H7 (cell line): ENCODE measurements at places on chromosomes 11 and 22. TPM values are rescaled to one million over a fixed set of nuclear protein-coding genes. Genes with fewer than 3 reads are reported as not detected.
A peak's percentile ranks its signal among the peaks of the same experiment; 100 is the strongest.

DNA sequence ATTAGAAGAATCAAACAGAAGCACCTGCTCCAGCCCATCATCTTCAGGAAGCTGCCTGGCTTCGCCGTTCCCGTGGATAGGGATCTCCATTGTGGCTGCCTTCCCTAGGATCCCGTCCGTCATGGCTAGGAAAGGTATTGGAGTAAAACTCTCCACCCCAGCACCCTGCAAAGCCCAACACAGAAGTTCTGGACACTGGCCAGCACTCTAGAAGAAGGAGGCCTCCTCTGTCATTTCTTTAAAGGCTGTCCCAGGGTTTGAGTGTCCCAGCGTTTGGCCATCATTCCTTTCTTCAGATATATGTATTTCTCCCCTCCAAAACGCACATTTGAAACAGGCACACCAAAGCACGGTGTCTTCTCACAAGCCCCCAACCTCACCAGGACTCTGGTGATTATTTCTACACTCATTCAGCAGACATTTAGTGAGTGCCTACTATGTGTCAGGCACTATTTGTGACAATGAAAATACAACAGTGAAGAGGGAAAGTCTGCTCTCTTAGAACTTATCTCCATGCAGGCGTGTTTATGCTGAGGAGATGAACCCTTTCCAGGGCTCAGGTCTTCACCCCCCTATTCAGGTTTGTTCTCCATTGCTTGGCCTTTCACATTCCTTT lies 724 bp downstream of the ARFIP2 start:
- DNase-seq = no peak

DNA sequence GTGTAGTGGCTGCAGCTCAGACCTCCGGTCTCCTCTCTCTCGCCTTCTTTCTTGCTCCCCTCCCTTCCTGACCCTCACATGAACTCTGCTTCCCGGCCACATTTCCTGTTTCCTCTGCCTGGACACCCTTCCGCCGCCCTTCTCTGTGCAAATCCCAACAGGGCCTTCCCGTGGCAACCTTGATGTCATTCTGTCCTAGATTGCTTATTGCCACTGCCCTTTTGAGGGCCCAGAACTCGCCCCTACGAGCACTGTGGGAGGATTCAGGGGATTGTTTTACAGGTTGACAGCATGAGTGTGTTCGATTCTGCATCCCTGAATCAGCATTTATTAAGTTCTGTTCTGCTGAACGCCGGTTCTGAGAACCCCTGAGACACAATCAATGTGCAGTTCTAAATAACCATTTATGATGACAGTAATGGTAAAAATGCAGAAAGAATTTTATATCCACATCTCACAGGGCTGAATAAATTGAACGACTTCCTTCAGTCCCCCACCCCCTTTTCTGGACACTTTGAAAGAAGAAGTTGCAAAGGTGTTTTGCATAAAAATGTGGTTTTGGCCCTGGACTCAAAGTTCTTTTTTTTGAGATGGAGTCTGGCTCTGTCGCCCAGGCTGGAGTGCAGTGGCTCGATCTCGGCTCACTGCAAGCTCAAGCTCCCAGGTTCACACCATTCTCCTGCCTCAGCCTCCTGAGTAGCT lies 6.4 kb downstream of the BATF2 start:
- DNase-seq = peak; percentile 19

DNA sequence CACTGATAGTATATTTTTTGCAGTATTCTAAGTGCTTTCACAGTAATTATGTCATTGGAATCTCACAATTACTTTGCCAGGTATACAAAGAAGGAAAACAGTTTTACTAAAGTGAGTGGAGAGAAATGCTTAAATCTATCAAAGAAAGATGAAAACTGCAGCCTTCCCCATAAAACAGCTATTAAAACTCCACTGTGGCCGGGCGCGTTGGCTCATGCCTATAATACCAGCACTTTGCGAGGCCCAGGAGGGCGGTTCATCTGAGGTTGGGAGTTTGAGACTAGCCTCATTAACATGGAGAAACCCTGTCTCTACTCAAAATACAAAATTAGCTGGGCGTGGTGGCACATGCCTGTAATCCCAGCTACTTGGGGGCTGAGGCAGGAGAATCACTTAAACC lies 19.1 kb downstream of the OR51E1 start:
- DNase-seq = no peak

DNA sequence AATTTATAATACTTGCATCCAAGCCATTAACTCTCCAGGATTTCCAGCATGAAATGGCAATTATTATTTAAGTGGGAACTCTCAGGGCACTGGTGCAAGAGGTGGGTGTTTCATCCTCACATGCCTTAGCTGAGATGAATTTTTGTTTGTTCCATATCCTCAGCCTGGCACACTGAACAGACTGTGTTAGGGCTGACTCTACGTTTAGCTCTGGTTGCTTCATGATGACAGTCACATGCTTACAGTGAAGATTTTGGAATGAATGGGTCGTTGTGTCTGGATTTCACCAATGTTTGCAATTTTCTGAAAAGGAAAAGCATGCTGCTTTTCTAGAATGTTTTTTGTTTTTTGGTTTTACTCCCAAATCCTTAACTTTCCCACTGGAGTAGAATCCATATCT lies 246.6 kb downstream of the INSC start:
- no peak for DNase-seq

DNA sequence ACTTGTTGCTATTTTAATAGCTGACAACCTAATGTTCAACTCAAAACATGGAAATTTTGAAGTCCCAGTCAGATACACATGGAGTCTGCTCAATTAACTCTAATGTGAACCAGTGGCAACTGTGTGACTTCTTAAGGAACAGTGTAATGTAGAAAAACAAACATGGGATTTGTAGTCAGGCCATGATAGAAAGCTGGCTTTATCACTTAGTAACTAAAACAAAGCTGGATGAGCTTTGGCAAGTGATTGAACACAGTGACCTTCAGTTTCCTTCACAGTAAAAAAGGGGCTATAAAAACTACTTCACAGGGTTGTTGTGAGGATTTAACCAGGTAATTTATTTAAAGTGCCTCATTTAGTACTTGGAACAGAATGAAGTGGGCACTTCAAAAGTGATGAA lies 62.6 kb downstream of the PRCP start:
- DNase-seq = no peak

DNA sequence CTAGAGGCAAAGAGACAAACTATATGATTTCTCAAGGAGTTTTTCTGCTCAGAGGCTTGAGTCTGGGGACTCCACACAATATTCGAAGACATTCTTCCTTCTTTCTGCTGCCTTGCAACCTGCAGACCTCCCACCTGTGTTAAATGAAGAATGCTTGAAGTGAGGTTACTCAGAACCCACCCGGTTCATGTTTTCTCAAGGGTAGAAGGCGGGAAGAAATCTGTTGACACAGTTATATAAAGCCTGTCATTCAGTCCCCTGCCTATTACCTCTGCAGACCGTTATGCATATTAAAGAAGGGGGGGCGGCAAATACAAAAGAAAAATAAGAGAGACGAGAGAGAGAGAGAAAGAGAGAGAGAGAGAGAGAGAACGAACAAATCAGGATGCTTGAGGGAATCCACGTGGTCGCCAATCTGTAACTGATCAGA lies 2.2 kb upstream of the KMT2A start:
- DNase-seq = peak; percentile 46

The ADAMTS8 gene
- 1.6 TPM in 2 replicates for total RNA-seq

DNA sequence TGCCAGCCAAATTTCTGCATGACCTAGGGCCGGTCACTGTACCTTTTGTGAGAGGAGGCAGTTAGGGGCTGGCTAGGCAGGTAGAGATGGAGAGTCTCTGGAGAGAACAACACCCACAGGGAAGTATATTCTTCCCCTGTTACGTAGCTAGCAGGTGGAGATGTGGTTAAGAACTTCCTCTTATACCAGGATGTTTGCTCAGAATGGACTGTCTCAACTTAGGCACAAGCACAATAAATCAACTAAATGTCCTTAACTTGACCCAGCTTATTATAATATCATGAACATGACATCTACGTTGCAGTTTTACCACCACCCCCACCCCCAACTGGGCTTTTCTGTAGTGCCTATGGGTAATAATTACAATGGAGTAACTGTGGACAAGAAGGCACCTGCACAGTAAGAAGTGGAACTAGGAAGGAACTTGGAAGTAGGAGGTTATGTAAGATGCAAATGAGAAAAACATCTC lies 60.7 kb upstream of the MPEG1 start:
- DNase-seq = no peak

DNA sequence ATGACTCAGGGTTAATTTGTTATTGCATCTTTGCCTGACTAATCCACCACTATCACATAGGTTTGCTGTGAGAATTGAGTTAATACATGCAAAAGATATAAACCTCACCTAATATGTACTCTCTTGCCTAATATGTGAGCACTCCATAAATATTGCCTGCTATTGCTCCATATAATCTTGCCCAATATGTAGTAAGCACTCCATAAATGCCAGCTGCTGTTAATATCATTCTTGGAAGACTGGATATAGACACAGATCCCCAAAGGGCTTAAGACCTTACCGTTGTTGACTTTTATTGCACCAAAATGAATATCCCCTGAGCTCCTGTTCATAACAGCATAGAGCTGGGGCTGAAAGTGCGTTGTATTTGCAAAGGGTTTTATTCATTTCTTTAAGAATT lies 27.0 kb upstream of the LRRC55 start:
- DNase-seq = no peak

- no peak for DNase-seq
Measured at GRCh38 chr22:30578481-30578880, 4.0 kb upstream of the GAL3ST1 start.

GRCh38 chr11:86933891-86934581 lies 21.2 kb downstream of the FZD4 start:
- no peak for DNase-seq

GRCh38 chr11:128594226-128594625 lies 6.9 kb upstream of the ETS1 start:
- DNase-seq = no peak

The SLC16A8 gene
- total RNA-seq = not detected in 2 replicates

DNA sequence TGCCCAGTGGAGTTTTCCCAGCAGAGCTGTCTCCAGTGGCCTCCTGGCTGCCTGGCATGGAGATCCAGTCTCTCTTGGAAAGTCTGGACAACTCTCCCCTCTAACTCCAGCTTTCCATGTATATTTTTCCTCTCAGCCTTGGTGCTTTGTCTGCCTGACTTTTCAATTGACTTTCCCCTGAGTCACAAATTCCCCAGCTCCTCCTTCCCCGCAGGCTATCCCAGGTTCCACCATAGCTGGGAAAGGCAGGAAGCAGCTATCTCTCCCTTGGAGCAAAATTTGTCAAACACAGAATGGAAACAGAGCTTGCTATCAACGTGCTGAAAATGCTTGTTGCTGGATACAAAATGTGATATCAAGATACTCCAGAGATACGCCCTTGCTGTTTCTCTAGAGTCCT lies 384.8 kb downstream of the TMEM135 start:
- no peak for DNase-seq

GRCh38 chr22:38862375-38863329 lies 9.4 kb downstream of the CBX6 start:
- peak; percentile 80 for DNase-seq

The MUC5AC gene
- total RNA-seq = not detected in 2 replicates

DNA sequence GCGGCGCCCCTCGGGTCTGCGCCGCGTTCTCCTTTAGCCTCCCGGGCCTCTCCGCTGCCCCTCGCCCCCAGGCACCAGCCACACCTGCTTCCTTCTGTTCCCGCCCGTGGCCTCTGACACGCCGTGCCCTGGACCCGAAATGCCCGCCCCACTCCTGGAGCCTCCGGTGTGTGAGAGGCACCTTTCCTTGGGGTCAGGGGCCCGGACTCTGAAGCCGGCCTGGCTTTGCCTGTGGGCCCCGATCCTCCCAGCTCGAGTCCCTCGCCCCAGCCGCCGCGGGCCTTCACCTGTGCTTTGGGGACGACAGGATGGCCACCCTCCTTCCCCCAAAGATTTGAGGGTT lies 661 bp upstream of the CDPF1 start:
- DNase-seq = no peak

GRCh38 chr11:58575377-58576020 lies at the start of gene LPXN:
LPXN (minus strand) TSS chr11:58575856; CDS start chr11:58575772, 84 bp downstream.
- DNase-seq = no peak

DNA sequence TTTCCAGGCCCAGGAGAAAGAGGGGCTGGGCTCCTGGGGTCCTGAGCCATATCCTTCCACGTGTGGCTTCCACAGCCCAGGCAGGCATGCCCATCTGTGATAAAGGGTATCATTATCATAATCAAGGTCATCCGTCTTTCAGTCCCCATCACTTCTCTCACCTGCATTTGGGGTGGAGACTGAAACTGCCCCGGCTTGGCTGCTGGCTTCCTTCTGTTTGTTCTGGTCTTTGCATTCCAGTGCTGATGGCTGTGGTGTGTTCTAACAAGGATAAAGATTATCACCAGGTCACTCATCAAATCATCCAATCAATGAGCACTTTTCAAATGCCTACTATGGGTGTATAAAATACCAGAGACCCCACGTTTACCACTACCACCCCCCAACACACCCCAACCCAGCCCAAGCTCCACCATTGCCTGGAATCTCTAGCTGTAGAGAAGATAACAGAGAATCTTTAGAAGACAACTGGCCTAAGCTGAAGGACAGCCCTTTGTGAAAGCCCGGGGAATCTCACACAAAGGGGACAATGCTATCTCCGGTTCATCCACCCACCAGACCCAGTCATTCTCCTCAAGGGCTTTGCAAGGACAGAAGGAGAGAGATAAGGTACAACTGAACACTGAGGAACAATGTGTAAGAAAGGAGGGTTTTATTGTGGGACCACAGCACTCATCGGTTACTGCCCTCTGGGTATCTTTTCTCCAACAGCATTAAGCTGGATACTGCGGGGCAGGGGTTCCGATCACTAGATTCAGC lies 54.9 kb downstream of the AHNAK start:
- no peak for DNase-seq

DNA sequence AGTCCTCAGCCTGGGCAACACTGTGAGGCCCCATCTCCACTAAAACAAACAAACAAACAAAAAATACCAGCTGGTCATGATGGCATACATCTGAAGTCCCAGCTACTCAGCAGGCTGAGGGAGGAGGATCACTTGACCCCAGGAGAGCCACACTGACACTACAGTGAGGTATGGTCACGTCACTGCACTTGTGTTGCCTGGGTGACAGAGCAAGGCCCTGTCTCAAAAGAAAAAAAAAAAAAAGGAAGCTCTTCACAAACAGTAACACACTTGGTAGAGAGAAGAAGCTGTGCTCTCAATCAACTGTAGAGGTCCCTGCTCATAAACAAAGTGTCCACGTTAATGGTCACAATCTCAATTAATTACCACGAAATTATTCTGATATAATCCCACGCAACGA lies 401.6 kb upstream of the CCDC90B start:
- DNase-seq = no peak

DNA sequence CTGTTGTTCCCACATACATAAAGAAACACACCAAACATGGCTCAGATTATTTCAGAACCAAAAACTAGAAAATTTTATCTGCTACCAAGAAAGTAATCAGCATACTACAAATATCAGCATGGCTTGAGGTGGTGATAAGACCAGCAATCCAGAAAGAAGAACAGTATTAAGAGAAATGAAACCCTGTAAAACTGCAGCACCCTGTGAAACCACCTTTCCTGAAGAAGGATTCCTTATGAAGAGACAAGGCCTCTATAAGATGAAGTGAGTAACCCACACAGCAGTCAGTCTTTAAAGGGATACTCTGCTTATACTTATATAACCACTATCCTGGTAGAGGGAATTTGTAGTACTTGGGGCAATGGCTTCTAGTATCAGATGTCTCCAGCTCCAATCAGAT lies 49.9 kb downstream of the RSF1 start:
- DNase-seq = no peak
